Psoas muscle (tissue), 8 donors: ENCODE measurements at places on chromosomes 3 and 15. TPM values are rescaled to one million over a fixed set of nuclear protein-coding genes. Genes with fewer than 3 reads are reported as not detected.

GRCh38 chr15:91925794-91926193 lies 72.3 kb downstream of the SLCO3A1 start:
- DNase-seq: no peak

- no peak for DNase-seq
These were observed at the start of gene CHRNA3 for GRCh38 chr15:78620527-78621421. Gene CHRNA3, minus strand, starts transcription at chr15:78620996. Its CDS starts 202 bp downstream, at chr15:78620794.

DNA sequence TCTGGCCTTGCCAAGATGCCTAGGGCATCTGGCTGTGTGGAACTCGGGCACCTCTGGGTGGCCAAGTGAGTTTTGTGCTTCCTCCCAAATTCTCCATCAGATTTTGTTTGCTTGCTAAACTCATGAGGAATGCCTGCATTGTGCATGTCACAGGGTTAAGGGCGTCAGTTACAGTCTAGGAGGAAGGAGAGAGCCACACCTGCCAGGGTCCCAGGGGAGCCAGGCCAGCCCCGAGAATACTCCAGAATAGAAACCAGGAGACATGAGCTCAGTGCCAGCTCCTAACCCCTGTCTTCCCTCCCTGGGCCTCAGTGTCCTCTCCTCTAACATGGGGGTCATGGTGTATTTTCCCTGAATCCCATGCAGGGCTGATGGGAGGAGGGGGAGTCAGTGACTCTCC lies 22.0 kb upstream of the SKOR1 start:
- no peak for DNase-seq

- DNase-seq: no peak
These were observed 51.8 kb downstream of the CHST2 start for GRCh38 chr3:143171141-143171980.

The EOMES gene
- total RNA-seq: 0.15 TPM

GRCh38 chr3:121809249-121809648 lies 25.6 kb downstream of the IQCB1 start:
- DNase-seq: no peak

GRCh38 chr3:17233398-17233800 lies 348.6 kb downstream of the PLCL2 start:
- DNase-seq: no peak

The TNFSF10 gene
- total RNA-seq: 10.0 TPM

GRCh38 chr3:150344079-150344759 lies 63.9 kb upstream of the TSC22D2 start:
- DNase-seq: no peak

- DNase-seq: no peak
These were observed 74.2 kb upstream of the PROK2 start for GRCh38 chr3:71859123-71859519.

The ARPP21 gene
- 101 TPM for total RNA-seq

DNA sequence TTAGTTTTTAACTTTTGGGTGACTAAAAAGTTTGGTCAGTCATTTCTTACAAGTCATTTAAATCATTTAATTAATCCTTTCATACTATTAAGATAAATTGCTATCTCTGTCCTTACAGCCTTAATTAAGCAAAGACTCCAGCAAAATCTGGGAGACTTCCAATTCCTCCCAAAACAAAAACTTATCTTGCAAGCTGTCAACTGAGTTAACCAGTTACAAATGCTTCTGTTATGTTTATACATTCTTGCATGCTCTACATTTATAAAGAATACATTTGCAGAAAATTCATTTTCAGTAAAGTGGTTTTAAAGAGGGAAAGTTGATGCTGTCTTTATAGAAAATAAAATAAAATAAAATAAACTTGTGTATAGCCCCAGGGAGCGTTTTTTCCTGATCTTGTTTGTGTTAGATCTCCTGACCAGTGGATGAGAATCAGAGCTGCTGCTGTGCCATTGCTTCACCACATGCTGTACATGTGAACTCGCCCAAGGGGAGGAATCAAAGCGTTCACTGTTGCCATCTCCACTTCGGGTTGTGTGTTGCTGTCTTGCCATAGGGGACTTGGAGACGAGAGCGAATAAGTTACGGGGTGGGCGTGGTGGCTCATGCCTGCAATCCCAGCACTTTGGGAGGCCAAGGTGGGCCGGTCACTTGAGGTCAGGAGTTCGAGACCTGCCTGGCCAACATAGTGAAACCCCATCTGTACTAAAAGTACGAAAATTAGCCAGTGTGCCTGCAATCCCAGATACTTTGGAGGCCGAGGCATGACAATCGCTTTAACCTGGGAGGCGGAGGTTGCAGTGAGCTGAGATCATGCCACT lies 5.5 kb downstream of the CCR4 start:
- no peak for DNase-seq

GRCh38 chr15:40891810-40892446 lies 2.3 kb upstream of the VPS18 start:
- no peak for DNase-seq

- no peak for DNase-seq
These were observed 731.1 kb upstream of the SGO1 start for GRCh38 chr3:20916951-20917606.

The ZFYVE19 gene
- total RNA-seq: 9.1 TPM

The PLA2G4D gene
- not detected for total RNA-seq

The TMEM158 gene
- 1.5 TPM for total RNA-seq

The KAT2B gene
- total RNA-seq: 28.3 TPM
